ENCODE measurements at places on chromosomes 6 and 20.

DNA sequence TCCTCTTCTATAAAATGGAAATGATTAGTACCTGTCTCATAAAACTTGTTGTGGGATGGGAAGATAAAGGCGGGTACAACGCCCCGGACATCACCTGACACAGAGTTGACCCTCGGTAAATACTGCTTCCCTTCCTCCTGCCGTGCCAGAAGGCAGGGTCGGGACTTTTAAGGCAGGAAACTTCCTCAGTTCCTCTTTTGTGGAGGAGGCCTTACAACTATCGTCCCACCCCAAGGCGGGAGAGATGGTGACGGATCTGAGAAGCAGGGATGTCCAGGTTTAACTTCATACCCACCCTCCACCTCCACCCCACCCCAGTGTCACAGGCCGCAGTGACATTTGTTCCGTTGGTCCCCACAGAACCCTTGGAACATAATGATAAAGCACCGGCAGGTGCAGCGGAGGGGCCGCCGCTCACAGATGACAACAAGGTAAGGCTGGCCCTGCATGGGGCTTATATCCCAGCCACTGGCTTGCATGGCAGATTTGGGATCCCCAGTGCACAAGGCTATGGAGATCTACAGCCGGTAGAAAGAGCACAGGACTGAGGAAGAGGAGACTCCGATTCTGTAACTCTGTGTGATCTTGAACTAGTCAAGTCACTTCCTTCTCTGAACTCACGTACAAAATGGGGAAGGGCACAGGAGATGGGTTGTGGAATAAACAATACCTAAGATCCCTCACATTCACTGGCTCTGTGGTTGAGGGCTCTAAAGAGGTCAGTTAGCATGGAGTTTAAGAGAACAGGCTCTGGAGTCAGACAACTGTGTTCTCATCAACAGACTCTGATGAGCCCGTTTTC is 764 bp downstream of the DNTTIP1 start:
- DNase-seq: no peak

DNA sequence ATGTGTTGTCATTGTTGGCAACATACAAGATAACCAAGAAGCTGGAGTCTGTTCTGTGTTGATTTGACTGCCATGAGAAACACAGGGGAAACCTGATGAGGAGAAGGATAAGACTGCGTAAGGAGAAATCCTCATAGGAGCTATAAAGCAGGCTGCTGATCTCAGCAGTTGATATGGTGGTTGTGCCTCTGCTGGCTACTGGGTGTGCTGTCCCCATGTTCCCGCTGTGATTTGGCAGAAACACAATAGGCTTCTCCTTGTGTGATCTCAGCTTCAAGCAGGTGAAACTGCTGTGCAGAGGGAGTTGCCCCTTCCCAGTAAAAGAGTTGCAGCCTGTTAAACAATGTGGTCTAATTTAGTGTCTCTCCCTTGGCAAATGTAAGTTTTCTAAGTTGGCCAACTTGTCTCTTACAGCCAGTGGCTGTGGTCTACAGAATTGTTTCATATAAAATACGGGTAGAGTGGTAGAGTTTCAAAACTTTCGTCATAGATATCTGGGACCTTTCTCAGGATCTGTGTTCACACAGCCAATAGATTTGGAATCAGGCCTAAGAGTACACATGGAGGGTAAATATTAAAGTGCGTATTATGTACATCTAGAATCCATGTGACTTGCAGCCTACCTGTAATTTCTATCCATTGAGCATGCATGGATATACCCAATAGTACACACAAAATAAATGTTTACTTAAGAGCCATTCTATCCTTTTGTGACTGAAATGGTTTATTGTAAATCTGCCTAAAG is 78.4 kb downstream of the RNF144B start:
- DNase-seq: no peak

GRCh38 chr6:109686566-109687265 is 4.3 kb downstream of the AK9 start:
- DNase-seq: no peak

- no peak for DNase-seq
Measured at GRCh38 chr6:16216501-16217155, 21.8 kb upstream of the GMPR start.

DNA sequence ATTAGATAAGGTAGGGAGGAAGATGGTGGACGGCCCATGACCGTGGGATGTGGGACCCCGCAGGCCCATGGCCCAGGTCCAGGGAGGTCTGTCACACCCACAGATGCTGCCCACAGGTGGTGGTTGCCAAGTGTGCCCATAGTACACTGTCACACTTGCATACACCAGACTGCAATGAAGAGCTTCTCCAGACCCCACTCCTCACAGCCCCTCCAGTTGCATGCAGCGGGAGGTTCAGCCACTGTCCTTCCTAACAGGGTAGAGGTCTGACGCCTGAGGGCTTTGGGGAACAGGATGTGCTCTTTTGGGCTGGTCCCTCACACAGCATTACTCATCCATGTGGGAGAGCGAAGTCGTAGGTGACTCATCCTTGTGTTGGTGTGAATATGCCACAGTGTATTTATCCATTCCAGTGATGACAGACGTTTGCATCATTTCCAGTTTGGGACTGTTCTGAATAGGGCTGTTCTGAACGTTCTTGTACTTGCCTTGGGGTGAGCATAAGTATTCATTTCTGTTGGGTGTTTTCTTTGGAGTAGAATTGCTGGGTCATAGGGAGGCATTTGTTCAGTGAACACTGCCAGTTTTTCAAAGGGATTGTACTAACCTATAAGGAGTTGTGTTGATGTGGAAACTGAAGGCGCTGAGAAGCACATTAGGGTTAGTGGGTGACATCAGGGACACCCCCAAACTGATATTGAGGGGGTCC is 10.1 kb upstream of the PYGB start:
- DNase-seq: no peak

DNA sequence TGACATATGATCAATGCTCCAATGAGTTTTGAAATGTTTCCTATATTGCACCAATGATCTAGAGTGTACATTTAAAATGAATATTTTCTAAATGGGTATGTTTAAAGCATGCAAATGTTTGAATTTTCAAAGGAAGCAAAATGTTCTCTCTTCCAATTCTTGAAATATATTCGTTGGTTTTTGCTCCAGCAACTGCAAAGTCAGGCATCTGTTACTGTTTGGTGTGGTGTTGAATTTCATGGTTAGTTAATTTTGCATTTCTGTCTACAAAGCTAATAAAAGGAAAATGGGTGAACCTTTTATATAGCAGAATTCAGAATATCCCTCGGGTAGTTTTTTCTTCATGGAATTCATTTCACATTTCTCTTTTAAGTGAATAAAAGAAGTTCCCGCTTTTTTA is 1018.3 kb downstream of the GRIK2 start:
- DNase-seq: no peak

GRCh38 chr6:6752129-6752528 is 163.6 kb downstream of the LY86 start:
- no peak for DNase-seq

GRCh38 chr6:123953920-123954319 is 150.3 kb downstream of the NKAIN2 start:
- DNase-seq: no peak

- DNase-seq: no peak
Measured at GRCh38 chr6:133248241-133249001, 7.3 kb downstream of the EYA4 start.

DNA sequence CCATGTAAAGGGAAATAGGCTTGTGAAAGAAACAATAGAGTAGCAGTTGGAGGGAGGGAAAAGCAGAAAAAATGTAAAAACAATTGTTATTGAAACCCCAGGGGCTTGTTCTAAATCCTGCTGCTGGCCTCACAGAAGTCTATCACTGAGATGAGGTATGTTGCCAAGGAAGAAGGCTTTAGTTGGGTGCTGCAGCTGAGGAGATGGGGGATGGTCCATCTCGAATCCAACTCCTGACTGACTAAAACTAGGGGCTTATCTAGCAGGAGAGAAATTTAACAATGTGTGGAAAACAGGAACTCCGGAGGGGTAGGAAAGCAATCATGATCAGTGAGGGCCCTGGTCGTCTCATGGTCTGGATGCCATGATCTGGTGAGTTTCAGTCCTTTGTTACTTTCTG is 225.0 kb upstream of the EXOC2 start:
- DNase-seq: no peak

DNA sequence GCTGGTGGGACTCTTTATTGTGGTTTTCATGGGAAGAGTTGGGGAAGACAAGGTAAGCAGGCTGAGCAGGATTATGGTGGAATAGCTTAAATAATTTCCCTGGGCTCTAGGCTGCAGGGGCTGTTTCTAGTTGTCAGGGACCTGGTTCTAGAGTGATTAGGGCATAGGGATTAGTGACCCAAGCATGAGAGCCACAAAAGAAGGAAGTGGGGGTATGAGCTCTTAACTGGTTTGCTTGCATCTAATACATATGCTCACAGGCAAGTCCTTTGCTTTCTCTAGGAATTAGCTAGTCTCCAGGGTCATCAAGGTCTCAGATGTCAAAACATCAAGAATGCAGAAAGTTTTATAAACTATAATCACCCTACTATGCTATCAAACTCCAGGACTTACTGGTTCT is 67.5 kb upstream of the NRN1 start:
- DNase-seq: no peak

- DNase-seq: no peak
Measured at GRCh38 chr6:116221067-116221466, 32.8 kb downstream of the TSPYL4 start.

GRCh38 chr6:133034509-133035206 is 206.5 kb upstream of the EYA4 start:
- DNase-seq: no peak

DNA sequence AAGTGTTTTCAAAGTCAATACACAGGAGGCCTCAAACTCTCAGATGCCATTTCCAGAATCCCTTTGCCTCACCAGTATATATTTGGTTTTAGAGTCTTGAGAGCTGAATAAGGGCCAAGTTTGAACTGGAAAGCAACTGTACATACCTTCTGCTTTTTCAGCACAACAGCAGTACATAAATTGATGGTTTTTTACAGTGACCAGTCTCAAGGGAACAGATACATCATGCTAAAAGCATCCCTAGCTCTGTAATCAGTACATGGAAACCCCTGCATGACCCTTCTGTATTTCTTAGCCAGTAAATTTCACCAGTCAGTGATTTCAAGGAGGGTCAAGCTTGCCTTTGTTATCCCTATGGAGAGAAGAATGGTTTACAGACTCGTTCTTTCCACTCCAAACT is 40.6 kb upstream of the ECHDC1 start:
- DNase-seq: no peak

GRCh38 chr6:27545271-27546046 is 72.6 kb upstream of the ZNF184 start:
- DNase-seq: no peak

DNA sequence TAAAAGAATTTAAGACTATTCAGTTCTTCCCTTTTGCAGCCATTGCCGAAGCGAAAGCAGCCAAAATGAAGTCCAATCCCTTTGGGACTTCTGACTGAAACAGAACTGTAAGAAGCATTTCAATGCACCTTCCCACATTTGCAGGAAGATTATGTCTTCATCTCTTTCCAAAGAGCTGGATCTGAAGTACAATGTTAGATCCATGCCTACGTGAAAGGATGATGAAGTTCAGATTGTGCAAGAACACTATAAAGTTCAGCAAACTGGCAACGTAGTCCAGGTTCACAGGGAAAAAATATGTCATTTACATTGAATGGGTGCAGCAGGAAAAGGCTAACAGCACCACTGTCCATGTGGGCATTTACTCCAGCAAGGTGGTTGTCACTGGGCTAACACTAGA is 6.0 kb upstream of the FILIP1 start:
- DNase-seq: no peak

DNA sequence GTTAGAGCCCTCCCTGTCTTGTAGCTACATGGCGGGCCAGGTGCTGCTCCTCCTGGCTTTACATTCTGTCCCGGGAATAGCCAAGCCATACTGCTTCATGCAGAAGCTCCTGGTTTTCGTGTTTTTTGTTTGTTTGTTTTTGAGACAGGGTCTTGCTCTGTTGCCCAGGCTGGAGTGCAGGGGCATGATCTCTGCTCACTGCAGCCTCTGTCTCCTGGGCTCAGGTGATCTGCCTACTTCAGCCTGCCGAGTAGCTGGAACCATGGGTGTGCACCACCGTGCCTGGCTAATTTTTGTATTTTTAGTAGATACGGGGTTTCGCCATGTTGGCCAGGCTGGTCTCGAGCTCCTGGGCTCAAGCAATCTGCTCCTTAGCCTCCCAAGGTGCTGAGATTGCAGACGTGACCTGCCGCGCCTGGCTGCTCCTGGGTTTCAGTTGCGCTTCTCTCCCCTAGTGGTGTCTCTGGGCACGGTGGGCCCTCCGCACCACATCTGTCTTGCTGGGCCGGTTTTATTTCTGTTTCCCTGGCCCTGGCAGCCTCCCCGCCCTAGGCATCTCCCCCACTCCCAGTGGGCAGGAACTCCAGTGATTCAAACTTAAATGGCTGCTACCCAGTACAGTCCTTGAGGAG is 12.9 kb downstream of the CDYL start:
- no peak for DNase-seq

DNA sequence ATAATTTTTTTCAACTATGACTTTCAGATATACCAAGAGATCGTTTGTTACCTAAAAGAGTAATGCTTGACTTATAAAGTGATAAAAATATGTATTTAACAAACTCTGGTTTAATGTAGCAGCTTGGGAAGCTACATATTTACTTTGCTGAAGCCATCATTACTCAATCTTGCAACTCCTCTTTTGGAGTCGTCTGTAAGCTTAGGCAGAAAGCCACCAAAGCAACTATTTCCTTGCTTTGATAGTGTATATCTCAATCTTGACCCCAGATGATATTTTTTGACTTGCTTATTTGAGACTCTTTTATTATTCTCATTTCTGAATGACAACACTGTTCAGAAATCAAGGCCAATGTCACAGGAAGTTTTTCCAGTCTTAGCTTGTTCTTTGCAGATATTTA is 183.0 kb downstream of the SAMD5 start:
- no peak for DNase-seq

DNA sequence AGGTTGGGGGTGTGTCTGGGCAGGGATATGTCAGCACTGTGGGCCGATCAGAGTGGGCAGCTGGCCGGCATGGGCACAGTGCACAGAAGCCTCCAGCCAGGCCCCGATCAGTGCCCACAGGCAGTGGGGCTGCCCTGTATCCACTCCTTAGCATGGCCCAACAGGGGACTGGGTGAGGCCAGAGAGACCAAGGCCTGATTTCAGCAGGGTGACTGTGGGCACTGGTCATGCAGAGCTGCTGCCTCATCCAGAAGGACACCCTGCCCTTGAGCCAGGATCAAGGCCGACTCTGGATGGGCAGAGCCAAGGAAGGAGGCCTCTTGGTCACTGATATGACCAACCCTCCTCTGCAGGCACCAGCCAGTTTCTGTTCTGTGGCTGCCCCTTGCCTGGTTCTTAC is 159.7 kb downstream of the CDH4 start:
- no peak for DNase-seq

GRCh38 chr20:11389186-11389585 is 528.5 kb upstream of the BTBD3 start:
- DNase-seq: no peak

- no peak for DNase-seq
Measured at GRCh38 chr20:1328680-1329330, at the start of gene SDCBP2. Gene SDCBP2 (minus strand): TSS chr20:1329139. CDS start chr20:1320416, 8,723 bp downstream.

- DNase-seq: no peak
Measured at GRCh38 chr6:119742188-119742803, 392.7 kb upstream of the MAN1A1 start.

- no peak for DNase-seq
Measured at GRCh38 chr20:44552950-44553908, 29.1 kb upstream of the PKIG start.

- DNase-seq: no peak
Measured at GRCh38 chr6:143585716-143586115, 74.2 kb upstream of the FUCA2 start.

- no peak for DNase-seq
Measured at GRCh38 chr20:49675368-49676151, 38.1 kb downstream of the B4GALT5 start.

GRCh38 chr20:50481741-50482140 is 28.4 kb upstream of the PTPN1 start:
- no peak for DNase-seq
